ENCODE measurements at places on chromosomes 5 and 9. TPM values are rescaled to one million over a fixed set of nuclear protein-coding genes. Genes with fewer than 3 reads are reported as not detected.
A peak's percentile ranks its signal among the peaks of the same experiment; 100 is the strongest.

DNA sequence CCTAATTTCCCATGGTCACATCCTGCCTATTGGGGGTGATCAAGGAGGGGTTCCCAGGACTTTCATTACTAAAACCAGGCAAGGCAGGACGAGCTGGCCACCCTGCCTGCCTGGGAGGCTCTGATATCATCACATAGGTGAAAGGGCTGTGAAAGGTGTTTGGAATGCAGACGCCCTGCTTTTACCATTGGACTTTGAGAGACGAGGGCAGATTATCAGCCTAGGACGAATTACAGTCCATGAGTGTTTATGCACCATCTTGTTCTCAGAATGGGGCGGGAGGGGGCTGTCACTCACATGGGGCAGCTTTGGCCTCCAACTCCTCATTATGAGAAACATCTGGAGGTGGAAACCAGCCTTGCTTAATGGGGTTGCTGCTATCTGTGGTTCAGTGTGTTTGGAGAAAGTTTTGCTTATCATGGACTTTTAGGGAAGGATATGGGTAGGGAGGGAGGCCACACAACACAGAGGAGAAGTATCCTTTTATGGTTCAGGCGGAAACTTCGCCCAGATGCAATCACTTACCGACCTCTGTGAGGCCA lies 69.8 kb upstream of the UBTD2 start:
- DNase-seq = no peak

DNA sequence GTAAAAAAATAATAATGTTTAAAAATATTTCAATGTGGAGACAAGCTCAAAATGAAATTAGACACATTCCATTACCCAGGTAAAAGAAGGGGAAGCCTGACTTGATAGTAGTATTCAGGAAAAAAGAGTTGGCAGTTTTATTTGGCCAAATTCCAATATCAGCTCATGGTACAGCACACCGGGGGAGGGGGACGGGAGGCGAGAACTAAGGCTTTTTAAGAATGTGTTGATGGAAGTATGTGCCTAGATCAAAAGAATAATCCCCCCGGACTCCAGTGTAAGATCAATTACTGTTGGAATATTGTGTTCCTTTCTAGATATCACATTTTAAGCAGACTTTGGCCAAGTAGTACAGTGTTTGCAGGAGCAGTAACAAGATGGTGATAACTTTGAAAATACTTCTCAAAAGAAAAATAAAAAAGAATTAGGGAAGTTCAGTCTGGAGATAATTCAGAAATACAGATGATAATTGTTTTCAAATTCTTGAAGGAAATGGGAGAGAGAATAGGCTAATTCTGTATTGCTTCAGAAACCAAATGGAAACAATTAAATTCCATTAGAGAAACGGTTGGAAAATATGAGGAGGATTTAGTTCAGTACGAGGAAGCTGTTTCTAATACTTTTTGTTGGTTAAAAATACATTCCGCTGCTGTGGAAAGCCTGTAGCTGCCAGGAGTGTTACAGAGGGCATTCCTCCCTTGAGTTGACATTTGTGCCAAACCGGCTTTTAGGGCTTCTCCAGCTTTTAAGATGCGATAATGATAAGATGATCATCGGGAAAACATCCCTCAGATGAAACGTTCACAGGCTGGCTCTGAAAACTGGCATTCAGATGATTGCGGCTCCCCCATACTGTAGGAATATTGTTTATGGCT lies 98.1 kb upstream of the ERBIN start:
- peak; percentile 73 for DNase-seq

GRCh38 chr9:133779081-133779480 lies 40.9 kb upstream of the SARDH start:
- no peak for DNase-seq

GRCh38 chr5:77086689-77087483 lies at the start of gene ZBED3:
TSS of gene ZBED3 (minus strand) at chr5:77087285. CDS start at chr5:77077878, 9,407 bp downstream.
- DNase-seq = peak; percentile 90

CYFIP2 gene
- polyA plus RNA-seq = 4.5 TPM

DNA sequence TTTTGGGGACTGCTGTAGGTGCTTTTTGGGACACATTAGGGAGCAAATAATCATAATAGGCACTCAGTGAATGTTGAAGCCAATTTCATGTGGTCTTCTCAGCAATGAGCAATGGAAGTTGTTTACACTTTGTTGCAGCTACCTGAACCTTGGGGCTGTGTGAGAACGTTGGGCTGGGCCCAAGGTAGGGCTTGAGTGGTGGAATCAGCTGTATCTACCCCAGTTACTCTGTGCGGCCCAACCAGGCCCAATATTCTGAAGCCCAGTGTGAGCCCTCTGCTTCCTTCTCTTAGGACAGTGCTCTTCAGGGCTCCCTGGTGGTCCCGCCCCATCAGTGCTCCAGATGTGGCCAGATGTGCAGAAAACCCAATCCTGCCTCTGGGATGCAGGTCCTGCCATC lies 38.4 kb downstream of the MAST4 start:
- DNase-seq = no peak

ANXA1 gene
- polyA plus RNA-seq = 94.2 TPM

All from muscle of leg (tissue), 16 donors.